CD4-positive, alpha-beta T cell (primary cell): ENCODE measurements at places on chromosomes 3 and 15.

- peak; percentile 47 for DNase-seq
Measured at GRCh38 chr3:187773233-187774184, 28.2 kb upstream of the BCL6 start.

- no peak for DNase-seq
Measured at GRCh38 chr3:98580401-98581386, 12.7 kb downstream of the CPOX start.

DNA sequence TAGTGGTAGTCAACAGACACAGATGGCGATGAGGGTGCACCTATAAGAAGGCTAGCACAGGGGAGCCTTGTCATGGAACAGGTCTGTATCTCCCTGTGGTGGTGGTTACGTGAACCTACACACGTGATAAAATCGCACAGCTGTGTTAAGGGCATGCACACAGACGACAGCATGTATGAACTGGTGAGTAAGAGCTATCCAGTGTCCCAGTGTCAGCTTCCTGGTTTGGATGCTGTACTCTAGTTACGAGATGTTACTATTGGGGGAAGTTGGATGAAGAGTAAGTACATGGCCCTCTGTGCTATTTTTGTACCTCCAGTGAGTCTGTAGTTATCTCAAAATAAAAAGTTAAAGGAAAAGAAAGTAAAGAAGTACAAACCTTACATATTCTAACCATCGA, 38.2 kb downstream of the MTMR10 start:
- DNase-seq: no peak

GRCh38 chr15:41258750-41259471, 27.8 kb downstream of the CHP1 start:
- no peak for DNase-seq

DNA sequence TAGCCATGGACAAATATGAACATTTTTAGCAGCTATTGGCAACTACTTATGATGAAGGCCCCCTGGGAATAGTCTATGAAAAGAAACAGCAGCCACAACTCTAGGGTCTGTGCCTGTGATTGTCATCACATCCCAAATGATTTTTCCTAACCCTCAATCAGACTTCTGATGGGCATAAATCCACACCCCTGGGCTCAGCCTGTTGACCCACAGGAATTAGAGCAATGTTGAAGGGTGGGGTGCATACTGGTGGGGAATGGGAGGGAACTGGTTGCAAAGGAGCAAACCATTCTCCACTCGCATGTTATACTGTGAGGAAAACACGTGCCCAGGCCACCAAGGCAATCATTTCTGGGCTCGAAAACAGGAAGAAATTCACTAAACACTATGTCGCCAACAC, 106.5 kb upstream of the CTNNB1 start:
- no peak for DNase-seq

DNA sequence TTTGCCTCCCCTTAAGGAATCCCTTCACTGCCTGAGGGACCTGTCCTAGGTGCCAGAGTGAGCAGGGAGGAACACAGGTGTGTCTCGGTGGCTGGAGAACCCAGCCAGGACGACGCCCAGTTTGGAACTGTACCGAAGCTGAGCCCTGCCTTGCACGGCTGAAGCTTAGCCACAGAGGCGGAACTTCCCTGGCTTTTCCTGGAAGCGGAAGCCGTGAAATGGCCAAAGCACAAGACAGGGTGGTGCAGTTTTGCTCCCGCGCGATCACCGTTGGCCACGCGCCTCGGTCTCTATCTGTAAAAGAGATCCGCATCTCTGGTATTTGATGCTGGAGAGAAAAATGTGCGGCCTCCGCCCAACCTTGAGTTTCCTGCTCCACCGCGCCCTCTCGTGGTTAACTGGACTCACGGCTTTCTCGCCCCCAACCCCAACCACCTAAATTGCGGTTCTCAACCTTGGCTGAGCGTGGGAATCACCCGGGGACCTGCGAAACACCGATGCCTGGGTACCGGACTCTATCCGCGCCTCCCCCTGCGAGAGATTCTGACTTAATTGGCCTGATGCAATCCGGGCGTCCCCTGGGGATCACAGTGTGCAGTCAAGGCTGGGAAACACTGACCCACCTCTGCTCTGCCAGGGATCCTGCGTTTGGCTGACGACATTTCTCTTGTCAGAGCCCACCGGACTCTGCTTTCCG, 70.7 kb upstream of the ABHD2 start:
- DNase-seq: peak; percentile 95

GRCh38 chr15:91549581-91549980, 303.9 kb upstream of the SLCO3A1 start:
- no peak for DNase-seq

- no peak for DNase-seq
Measured at GRCh38 chr3:192275741-192276355, 451.5 kb downstream of the FGF12 start.

DNA sequence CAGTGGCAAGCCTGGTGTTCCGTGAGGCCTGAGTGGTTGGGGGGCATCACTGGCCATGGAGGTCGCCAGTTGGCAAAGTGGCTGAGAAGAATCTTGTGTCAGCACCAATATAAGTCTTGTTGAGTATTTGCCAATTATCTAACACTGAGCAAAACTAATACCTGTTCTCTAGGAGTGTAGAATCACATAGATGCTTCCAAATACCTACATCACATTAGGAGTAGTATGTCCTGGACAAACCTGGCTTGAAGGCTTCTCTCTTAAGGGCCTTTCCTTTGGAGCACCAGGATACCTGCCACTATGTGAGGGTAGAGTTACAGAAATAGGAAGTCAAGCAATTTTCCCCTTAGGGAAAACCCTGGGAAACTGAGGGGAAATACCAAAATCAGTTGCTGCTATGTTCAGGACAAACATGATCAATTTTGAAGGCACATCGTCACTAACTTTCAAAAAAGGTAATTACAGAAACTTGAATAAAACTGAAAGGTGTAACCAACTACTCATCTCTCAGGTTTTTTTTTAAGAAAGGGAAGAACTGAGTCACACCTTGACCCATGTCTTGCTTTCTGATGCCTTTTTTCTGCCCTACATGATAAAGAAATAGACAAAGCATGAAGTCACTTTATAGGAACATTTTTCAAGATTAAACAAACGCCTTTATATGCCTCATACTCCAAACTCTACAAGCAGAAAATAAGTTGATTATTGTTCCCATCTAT, 100.4 kb downstream of the IMPG2 start:
- DNase-seq: no peak

DNA sequence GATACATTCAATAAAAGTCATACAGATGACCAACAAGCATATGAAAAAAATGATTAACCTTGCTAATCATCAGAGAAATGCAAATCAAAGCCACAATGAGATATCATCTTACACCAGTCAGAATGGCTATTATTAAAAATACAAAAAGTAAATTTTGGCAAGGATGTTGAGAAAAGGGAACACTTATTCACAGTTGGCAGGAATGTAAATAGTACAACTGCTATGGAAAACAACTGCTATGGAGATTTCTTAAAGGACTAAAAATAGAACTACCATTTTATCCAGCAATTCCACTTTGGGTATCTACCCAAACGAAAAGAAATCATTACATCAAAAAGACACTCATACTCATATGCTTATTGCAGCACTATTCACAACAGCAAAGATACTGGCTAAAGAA, 1121.8 kb downstream of the TBL1XR1 start:
- no peak for DNase-seq

GRCh38 chr3:60240492-60240891, 1010.8 kb downstream of the FHIT start:
- no peak for DNase-seq

GRCh38 chr3:146050691-146051090, 110.3 kb downstream of the PLOD2 start:
- DNase-seq: no peak

GRCh38 chr3:64179249-64179648, 46.0 kb downstream of the PRICKLE2 start:
- no peak for DNase-seq

DNA sequence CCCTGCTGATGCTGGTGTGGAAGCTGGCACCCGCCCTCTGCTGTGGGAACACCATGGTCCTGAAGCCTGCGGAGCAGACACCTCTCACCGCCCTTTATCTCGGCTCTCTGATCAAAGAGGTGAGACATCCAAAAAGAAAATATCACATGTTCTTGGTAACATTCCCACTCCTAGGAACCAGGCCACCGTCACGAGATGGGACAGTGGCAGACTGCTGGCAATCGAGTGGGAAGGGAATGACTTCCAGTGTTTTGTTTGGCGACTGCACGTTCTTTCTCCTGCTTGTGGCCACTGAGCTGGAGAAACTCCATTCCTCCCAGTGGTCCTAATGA, 14.3 kb downstream of the ALDH1A3 start:
- no peak for DNase-seq

DNA sequence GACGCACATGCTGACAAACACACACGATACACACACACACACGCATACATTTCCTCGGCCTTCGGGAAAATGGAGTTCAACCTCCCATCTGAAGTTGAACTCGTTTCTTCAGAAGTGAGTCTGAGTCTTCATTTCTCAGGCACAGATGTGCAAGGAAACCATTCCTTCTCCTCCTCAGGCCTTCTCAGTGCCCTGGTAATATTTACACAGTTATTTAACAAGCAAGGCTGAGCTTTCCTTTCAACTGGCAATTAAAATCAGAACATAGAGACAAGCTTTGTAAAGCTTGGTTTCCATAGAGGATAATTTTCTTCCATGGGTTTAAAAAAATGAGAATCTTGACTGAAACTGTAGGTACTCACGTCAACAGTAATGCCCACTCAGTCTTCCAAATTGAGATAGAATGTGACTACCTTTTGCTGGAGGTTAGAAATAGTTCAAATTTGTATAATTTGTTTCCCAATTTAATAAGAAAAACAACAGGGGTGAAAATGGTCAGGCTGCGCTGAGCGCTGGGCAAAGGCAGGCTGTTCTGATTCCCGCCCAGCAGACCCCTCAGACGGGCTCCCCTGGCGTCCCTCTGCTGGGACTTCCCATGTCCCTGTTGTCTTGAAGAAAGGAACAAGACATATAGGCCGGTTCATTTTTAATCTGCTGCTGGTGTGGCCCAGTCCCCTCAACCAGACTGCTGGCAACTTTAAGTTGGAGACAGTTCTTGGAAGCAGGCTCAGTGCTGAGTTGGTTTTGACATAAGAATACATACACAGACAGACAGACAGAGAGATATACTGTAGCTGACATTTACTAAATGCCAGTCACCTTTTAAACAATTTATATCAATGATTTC, 174.3 kb downstream of the XXYLT1 start:
- DNase-seq: no peak
